ENCODE measurements at places on chromosomes 11 and 22.

- no peak for DNase-seq
Observed at GRCh38 chr11:122453586-122453985, 201.9 kb upstream of the UBASH3B start.

- no peak for DNase-seq
Observed at GRCh38 chr11:120039039-120039438, 98.9 kb downstream of the TRIM29 start.

GRCh38 chr11:2589538-2589934, 110.3 kb downstream of the KCNQ1OT1 start:
- DNase-seq: no peak

- DNase-seq: no peak
Observed at GRCh38 chr11:129249923-129250322, 57.8 kb upstream of the ARHGAP32 start.

GRCh38 chr22:40211476-40212054, 33.8 kb downstream of the TNRC6B start:
- DNase-seq: no peak

DNA sequence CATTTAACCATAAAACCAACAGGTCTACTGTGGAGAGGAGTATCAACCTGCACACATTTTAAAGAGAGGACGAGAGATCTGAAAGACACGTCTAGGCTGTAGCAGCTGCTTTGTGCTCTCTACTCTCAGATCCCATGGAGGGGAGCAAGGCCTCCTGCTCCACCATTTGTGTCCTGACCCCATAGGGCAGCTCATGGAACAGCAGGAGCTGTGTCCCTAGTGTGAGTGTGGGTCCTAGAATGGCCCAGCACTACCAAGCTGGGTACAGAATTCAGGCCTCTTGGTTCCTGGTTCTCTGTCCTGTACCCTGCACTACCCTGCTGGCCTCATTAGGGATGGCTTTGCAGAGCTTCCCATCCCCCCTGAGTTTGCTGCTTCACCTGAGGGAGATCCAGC, 76.5 kb downstream of the DHCR7 start:
- DNase-seq: no peak

DNA sequence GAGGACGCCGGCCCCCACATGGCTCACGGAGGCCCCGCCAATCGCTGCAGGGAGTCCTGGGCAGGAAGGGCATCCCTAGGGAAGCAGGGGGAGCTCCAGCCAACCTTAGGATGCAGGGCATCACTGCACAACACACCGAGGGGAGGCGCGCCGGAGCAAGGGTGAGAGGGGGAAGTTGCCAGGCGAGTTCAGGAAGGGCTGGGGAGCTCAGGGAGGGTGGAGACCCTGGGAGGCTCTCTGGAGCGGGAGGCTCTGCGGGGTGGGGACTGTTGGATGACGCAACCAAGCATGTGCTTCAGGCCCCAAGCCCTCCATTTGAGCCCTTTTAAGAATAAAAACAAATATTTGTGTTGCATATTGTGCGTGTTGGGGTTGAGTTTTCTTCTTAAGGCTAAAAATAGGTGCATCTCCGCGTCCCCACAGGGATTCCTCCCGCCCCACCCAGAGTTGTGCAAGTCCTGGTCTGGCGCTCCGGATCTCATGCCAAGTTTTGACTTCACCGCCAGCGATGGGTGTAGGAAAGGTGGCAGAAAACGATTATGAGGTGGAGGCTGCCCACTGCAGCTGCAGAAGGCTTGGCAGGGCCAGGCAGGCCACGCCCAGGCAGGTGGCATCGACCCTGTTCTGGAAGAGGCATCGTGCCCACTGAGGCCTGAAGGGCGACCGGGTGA, 65.2 kb downstream of the WNT7B start:
- DNase-seq: no peak

GRCh38 chr22:23419171-23419570, 160.9 kb downstream of the IGLL1 start:
- DNase-seq: no peak

GRCh38 chr11:32963721-32964120, 52.0 kb upstream of the DEPDC7 start:
- no peak for DNase-seq

- no peak for DNase-seq
Observed at GRCh38 chr11:995044-995751, 41.3 kb downstream of the MUC6 start.

GRCh38 chr22:24693379-24693778, 81.1 kb downstream of the PIWIL3 start:
- no peak for DNase-seq

DNA sequence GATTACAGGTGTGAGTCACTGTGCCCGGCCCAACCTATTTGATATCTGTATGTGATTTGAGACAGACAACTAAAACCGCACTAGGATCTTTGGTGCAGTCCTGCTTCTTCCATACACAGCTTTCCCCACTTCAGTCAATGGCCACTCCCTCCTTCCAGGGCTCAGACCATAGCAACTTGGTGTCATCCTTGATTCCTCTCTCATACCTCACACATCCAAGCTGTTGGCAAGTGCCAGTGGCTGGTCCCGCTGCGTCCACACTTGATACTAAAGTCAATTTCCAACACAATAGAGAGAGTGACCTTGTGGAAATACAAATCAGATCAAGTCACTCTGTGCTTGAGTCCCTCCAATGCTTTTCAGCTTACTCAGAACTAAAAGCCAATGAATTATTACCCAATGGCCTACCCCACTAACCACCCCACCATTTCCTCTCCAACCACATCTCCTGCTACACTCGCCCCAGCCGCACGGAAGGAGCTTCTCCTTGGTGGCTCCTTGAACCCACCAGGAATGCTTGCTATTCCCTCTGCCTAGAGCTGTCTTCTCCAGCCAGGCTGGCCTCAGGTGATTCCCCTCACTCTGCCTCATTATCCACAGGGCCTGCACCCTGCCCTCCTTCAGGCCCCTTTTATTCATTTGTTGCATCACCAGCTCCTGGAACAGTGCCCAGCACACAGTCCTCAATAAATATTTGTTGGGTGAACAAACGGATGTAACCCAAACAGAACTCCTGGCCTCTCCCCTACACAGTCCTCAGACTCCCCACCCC, 12.9 kb downstream of the ABTB2 start:
- DNase-seq: peak; percentile 94

GRCh38 chr11:31375879-31376278, 6.2 kb downstream of the DNAJC24 start:
- no peak for DNase-seq

- no peak for DNase-seq
Observed at GRCh38 chr22:22897947-22898346, 10.3 kb downstream of the IGLL5 start.

GRCh38 chr22:39090426-39091064, 6.5 kb upstream of the APOBEC3H start:
- no peak for DNase-seq

DNA sequence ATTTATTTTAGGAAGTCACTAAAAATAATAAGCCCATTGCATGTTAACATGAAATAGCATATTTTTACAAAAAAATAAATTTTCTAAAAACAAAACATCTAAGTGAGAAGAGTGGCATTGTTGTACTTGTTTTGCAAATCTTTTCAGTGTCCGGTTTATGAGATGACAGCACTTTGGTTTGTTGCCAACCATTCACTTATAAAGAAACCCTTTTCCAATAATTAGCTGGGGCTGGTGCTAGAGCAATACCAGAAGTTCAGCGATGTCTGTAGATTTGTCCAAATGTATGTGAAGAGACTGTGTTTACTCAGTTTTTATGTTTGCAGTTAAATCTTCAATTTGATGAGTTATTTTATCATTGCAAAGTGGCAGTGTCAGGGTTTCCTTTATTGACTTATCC, 22.1 kb upstream of the KRTAP5-7 start:
- DNase-seq: no peak

DNA sequence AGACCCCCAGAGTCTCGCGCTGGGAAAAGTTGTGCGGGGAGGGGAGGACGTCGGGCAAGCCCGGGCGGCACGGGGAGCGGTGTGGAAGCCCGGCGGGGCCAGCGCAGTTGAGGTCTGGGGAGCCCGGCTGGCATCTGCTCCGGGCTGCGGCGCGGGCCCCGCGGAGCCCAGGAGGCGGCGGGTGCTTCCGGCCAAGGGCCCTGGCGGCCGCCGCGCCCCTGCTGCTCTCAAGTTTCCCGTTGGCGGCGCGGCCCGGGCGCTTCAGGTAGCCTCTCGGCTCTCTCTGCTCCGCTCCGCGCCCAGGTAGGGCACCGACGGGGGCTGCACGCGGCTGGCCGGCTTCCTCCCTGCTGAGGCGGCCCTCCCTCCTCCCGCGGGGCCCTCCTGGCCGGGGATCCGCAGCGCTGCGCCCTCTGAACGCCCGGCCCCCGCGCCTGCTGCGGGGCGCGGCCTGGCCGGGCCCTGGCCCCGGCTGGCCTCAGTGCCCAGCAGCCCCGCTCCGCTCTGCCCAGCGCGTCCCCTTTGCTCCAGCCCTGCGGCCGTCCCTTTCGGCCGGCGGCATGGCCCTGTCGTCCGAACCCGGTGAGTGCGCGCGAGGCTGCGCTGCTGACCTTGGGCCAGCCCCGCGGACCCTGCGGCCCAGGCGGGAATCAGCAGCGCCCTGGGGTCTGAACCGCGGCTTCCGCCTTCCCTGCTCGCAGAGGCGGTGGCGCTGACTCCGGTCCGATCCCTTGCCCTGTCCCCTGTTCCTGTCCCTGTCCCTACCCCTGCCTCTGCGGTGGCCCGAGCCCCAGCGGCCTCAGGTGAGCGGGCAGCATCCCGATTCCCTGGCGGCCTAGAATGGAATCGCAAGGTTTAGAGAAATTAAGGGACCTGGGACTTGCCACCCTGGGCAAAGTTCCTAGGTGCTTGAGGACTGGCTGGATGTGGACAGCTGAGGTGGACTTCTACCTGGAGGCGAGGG, 4.3 kb upstream of the AMPD3 start:
- DNase-seq: no peak

GRCh38 chr11:46322759-46323158, 24.5 kb upstream of the DGKZ start:
- no peak for DNase-seq

GRCh38 chr22:45717789-45718188, 46.2 kb downstream of the ATXN10 start:
- DNase-seq: peak; percentile 68

GRCh38 chr11:118319337-118319707, 14.8 kb downstream of the CD3E start:
- no peak for DNase-seq

DNA sequence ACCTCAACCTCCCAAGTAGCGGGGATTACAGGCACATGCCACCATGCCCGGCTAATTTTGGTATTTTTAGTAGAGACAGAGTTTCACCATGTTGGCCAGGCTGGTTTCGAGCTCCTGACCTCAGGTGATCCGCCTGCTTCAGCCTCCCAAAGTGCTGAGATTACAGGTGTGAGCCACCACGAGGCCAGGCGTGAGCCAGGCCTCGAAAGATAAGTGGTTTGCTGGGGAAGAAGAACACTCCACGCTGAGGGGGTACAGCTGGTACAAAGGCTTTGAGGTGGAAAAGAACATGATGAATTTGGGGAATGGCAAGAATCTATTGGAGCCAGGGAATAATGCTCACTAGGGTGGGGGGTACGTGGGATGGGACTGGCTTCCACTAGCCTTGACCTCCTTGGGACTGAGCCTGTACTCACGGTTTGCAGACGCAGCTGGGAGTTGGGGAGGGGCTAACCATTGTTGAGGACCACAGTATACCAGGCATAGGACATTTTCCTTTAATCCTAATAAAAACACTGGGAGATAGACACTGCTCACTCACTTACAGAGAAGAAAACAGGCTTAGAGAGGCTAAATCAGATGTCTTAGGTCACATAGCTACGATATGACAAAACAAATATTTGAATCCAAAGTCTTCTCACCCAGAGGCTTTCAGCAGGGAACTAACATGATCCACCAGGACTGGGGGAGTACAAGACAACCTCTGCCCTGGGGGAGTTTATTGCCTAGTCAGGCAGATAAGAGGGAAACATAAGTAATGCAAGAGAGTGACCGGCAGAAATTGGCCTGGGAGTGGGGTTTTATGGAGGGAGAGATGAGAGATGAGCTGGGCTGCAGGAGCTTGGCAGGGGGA, 4.9 kb downstream of the SLCO2B1 start:
- no peak for DNase-seq

- DNase-seq: no peak
Observed at GRCh38 chr22:39699631-39700360, 129.2 kb downstream of the CACNA1I start.

- no peak for DNase-seq
Observed at GRCh38 chr11:37110385-37110784, 512.3 kb upstream of the RAG2 start.

- DNase-seq: no peak
Observed at GRCh38 chr11:45850446-45850845, 3.2 kb downstream of the CRY2 start.

- no peak for DNase-seq
Observed at GRCh38 chr22:47196881-47197772, 434.7 kb downstream of the TBC1D22A start.

GRCh38 chr22:35275580-35275979, 18.3 kb downstream of the HMGXB4 start:
- no peak for DNase-seq

DNA sequence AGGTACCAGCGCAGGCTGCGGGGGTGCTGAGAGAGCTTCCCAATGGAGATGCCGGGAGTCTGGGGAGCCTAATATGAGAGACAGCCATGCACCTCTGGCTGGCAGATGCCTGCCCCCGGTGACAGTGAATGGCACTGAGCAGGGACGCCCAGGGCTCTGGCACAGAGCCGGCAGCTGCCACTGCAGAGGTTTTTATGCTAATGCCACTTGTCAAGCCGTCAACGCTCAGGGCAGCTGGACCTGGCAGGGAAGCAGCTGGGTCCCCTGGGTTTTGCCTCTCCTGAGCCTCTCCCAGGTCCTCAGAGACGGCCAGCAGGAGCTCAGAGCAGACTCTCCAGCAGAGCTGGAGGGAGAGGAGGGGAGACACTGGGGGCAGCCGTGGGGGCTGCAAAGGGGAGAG, 573.6 kb downstream of the BUD13 start:
- DNase-seq: no peak

DNA sequence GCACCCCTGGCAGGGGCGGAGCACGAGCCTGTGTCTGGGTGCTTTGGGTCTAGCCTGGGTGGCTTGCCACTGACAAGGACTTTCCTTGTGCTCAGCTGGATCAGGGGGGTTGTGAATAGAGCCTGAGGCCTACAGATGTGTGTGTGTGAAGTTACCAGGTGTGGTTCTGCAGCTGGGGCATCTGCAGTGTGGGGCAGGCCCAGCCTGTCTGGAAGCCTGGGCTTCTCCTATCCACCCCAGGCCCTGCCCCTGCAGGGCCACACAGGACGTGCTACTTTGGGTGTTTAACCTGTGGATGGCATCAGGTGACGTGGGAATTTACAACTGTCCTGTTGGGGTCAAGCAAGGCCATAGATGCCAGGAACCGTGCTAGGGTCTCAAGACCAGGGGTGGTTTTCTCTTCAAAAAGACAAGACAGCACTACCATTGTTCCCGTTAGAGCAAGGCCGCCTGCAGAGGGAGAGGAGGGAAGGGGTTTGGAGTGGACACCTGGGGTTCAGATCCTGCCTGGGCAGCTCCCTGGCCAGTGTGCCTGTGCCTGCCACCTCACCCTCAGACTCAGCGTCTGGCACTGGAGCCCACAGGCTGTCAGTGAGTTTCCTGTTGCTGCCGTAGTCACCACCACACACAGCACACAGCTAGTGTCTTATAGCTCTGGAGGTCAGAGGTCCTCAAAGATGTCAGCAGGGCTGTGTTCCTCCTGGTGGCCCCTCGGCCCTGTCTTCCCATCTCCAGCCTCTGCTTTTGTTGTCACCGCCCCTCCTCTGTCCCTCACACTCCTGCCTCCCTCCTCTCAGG, 31.6 kb downstream of the CTTN start:
- no peak for DNase-seq

- no peak for DNase-seq
Observed at GRCh38 chr11:30481330-30481729, 104.8 kb downstream of the MPPED2 start.

All from HS-5 (cell line).